ENCODE measurements at places on chromosomes 7 and 10. TPM values are rescaled to one million over a fixed set of nuclear protein-coding genes. Genes with fewer than 3 reads are reported as not detected.

- no peak for DNase-seq
These were observed 108.1 kb upstream of the PODXL start for GRCh38 chr7:131664570-131664969.

- no peak for DNase-seq
These were observed 235.7 kb downstream of the PRPF18 start for GRCh38 chr10:13822490-13822889.

- DNase-seq, result no peak
These were observed 32.8 kb downstream of the STK32C start for GRCh38 chr10:132274986-132275385.

- no peak for DNase-seq
These were observed 11.4 kb downstream of the PDK4 start for GRCh38 chr7:95584769-95585425.

GRCh38 chr7:2399848-2400587 lies 3.4 kb upstream of the CHST12 start:
- peak; percentile 79 for DNase-seq

DNA sequence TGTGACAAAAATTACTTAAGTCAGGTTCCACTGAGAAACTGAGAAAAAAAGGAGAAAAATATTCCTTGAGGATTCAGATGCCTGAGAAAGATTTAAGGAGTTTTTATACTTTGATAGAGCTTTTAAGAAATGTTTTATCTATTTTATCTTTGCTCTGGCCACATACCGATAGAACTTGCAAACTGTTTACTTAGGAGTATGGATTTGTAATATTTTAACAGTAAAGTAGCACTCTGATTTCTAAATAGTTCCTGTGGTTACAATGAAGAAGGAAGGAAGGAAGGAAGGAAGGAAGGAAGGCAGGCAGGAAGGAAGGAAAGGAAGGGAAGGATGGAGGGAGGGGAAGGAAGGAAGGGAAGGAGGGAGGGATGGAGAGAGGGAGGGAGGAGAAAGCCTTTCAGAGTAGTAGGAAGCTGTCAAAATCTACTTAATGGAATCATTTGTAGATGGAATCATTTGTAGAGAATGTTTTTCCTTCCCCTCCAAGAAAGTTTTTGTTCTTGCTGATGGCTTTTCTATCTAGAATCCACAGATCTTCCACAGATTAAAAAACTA lies 489.0 kb upstream of the ANKRD30A start:
- no peak for DNase-seq

- DNase-seq, result no peak
These were observed 237.4 kb upstream of the SEMA3D start for GRCh38 chr7:85424298-85424697.

- no peak for DNase-seq
These were observed 68.6 kb downstream of the NOC3L start for GRCh38 chr10:94294168-94294567.

DNA sequence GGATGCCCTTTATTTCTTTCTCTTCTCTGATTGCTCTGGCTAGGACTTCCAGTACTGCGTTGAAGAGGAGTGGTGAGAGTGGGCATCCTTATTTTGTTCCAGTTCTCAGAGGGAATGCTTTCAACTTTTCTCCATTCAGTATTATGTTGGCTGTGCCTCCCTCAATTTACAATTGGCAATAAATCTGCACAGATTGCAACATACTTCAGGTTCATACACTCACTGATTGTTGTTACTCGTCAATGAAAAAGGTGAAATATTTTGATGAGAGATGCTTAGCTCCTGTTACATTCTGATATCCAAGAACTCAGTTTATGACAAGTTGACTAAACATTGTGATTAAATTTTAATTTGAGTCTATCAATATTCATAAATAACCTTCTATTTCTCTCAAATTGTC lies 37.9 kb upstream of the DKK1 start:
- DNase-seq, result no peak

GRCh38 chr7:151719897-151720242 lies 157.0 kb downstream of the PRKAG2 start:
- DNase-seq, result no peak

Gene PLCE1
- 3.5 TPM for total RNA-seq

Gene SFR1
- total RNA-seq, result 5.1 TPM

Gene TACC2
- 92.5 TPM for total RNA-seq

Measured in mucosa of gallbladder (tissue), 1 donor.